A673 (cell line): ENCODE measurements at places on chromosomes 2 and 18. TPM values are rescaled to one million over a fixed set of nuclear protein-coding genes. Genes with fewer than 3 reads are reported as not detected.

GRCh38 chr2:10810202-10811161, 2.1 kb downstream of the PDIA6 start:
- DNase-seq, result no peak
- no peaks in the 10 kb centered on the region for H3K27me3 ChIP-seq
- H3K4me1 ChIP-seq, result peaks cover 21% of the 10 kb centered on the region

DNA sequence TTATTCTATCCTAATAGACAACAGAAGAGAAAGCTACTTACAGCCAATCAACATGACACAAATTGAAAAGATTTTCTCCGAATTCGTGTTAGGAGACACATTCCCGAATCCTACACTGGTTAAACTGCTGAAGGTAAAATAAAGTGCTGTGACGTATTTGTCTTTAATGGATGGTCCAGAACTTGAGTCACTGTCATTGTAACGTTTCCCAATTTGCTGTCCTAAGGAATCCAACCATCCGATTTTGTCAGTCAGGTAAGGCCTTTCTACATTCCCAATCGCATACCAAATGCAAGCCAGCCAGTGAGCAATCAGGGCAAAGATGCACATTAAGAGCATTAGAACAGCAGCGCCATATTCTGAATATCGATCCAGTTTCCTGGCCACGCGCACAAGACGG, 91.2 kb downstream of the GCA start:
- no peaks in the 10 kb centered on the region for H3K36me3 ChIP-seq
- DNase-seq, result no peak
- no peak overlapping the region for H3K4me3 ChIP-seq
- H3K27me3 ChIP-seq, result no peaks in the 10 kb centered on the region
- no peak overlapping the region for H3K27ac ChIP-seq

- H3K27ac ChIP-seq, result no peak overlapping the region
- H3K4me3 ChIP-seq, result no peak overlapping the region
- H3K4me1 ChIP-seq, result peaks cover 14% of the 10 kb centered on the region
- DNase-seq, result no peak
- H3K27me3 ChIP-seq, result no peaks in the 10 kb centered on the region
These were observed 55.0 kb downstream of the PMAIP1 start for GRCh38 chr18:59954755-59955156.

DNA sequence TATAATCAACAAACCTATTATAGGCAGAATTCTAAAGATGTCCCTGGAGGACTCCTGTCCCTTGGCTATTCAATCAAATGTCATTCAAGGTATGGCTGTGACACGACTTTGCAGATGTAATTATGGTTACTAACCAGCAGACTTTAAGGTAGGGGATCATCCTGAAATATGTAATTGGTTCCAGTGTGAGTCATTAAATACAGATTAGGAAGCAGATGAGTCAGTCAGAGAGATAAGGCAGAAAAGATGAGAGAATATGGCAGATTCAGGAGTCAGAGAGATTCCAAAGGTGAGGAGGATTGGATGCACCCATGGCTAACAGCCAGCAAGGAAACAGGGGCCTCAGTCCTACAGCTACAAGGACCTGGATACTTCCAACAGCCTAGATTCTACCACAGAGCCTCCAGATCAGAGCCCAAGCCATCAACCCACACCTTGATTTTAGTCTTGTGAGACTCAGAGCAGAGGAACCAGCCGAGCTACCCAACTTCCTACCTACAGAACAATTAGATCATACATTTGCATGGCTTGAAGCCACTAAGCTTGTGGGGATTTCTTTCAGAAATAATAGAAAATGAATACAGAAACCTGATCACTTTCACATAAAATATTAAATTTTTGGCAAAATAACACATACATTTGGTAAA, 11.2 kb upstream of the PROM2 start:
- no peaks in the 10 kb centered on the region for H3K36me3 ChIP-seq
- DNase-seq, result no peak
- H3K27me3 ChIP-seq, result no peaks in the 10 kb centered on the region
- no peaks in the 10 kb centered on the region for H3K4me1 ChIP-seq
- H3K4me3 ChIP-seq, result no peak overlapping the region

COL3A1 gene
- 12.6 and 23.7 TPM in 2 replicates for total RNA-seq

FZD7 gene
- 14.1 and 15.1 TPM in 2 replicates for total RNA-seq

GLI2 gene
- 8.1 and 10.4 TPM in 2 replicates for total RNA-seq
